Dorsolateral prefrontal cortex (tissue), 122 donors: ENCODE measurements at places on chromosomes 1 and 21.

GRCh38 chr1:198295225-198295624 lies 138.4 kb downstream of the NEK7 start:
- no peak for DNase-seq

DNA sequence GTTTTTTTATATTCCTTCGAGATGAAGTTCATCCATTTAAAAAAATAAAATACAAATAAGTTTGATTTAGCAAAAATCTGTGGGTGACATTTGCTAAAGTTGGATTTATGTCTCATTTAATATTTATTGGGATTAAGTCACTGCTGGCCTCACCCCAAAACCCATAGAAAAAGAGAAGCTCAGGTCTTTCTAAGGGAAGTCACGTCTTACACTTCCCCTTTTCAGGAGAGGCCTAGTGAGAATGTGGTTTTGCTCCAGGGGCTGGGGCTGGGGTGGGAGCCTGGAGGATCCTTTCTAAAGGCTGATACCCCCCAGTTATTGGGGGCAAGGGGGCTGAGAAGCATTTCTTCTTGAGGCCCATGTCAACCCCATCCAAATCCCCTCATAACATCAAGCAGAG lies 300.3 kb downstream of the DSCAM start:
- DNase-seq, result no peak

- no peak for DNase-seq
Observed at GRCh38 chr1:72296501-72296900, 14.2 kb upstream of the NEGR1 start.

DNA sequence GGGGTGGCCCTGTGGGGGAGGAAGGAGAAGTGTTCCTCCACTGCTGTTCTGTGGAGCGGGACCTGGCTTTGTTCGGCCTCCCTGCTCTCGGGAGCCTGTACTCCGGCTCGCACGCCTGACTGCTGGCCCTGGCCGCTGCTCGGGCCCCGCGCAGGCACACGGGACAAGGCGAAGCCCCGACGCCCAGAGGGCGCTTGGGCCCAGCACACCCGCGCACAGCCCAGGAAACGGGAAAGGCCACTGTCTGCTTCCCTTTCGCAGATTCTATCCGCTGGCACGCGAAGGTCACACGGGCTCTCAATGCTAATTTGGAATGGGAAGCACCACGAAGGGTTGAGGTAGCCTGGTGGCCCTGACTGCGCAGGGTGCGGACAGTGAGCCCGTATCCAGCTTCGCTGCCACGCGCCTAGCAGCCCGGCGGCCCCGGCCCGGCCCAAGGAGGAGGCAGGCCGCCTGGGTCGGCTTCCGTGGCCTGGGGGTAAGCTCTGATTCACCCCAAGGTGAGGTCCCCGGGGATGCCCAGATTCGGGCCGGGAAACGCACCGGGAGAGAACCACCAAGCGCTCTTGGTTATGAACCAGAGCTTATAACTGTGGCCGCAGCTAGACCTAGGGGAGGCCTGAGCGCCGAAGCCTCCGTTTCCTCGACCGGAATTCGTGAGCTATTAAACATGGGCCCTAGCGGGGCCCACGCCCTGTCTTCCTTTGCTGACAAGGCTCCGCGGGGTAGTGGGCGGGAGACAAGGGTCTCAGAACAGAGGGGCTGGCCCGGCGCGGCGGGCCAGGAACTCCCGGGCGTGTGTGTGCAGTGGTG lies 19.7 kb upstream of the TBX15 start:
- DNase-seq, result no peak

DNA sequence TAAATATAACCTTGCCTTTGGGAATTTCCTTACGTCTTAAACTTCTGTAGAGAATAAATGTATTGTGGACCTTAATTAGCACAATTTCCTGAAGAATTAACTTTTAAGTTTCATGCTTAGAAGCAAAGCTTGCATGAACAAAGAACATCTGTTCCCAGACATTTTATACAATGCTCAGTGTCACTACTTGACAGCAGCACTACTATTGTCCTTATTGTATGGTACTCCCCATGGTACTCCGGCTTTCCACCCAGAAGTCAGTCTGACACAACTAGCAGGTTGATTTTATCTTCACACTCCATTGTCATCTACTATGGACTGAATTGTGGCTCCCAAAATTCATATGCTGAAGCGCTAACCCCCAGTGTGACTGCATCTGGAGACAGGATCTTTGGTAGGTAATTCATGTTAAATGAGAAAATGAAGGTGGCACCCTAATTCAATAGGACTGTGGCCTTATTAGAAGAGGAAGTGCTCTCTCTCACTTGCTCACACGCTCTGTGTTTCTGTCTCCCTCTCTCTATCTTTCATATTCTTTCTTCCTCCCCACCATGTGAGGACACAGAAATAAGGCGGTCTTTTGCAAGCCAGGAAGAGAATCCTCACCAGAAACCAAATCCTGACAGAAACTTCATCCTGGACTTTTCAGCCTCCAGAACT lies 10.7 kb upstream of the OR2B11 start:
- DNase-seq, result no peak

- no peak for DNase-seq
Observed at GRCh38 chr1:181391301-181391900, 91.9 kb upstream of the CACNA1E start.

DNA sequence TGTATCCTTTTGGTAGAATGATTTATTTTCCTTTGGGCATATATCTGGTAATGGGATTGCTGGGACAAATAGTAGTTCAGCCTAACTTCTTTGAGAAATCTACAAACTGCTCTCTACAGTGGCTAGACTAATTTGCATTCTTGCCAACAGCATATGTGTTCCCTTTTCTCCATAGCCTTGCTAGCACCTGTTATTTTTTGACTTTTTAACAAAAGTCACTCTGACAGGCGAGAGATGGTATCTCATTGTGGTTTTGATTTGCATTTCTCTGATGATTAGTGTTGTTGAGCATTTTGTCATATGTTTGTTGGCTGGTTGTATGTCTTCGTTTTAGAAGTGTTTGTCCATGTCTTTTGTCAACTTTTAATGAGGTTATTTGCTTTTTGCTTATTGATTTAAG lies 99.8 kb downstream of the UCK2 start:
- no peak for DNase-seq

DNA sequence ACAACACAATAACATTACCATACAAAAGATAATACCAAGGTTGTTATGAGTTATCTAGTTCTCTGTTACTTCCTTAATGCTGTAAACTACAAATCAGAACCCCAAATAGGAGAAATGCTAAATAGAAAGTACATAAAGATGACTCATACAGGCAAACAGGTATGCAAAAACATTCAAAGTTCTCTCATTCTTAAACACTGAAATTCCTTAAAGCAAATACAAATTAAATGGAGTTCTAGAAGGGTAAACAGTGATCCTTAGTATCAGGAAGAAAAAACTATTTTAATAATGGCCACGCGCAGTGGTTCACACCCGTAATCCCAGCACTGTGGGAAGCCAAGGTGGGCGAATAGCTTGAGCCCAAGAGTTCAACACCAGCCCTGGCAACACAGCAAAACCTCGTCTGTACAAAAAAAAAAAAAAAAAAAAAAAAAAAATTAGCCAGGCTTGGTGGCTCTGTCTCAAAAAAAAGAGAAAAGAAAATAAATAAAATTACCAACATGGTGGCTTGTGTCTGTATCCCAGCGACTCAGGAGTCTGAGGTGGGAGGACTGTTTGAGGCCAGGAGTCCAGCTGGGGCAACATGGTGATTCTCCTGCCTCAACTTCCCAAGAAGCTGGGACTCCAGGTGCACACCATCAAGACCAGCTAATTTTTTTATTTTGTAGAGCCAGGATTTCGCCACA lies 17.5 kb downstream of the FBXO42 start:
- DNase-seq, result no peak

GRCh38 chr1:167792188-167792565 lies 70.4 kb downstream of the MPZL1 start:
- no peak for DNase-seq

DNA sequence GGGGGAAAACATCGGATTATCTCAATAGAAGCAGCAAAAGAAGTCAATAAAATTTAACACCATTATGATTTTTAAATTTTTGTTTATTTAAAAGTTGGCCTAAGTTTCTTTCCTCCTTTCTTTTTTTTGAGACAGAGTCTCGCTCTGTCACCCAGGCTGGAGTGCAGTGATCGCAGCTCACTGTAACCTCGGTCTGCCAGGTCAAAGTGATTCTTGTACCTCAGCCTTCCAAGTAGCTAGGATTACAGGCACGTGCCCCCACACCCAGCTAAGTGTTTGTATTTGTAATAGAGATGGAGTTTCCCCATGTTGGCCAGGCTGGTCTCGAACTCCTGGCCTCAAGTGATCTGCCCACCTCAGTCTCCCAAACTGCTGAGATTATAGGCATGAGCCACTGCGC lies 20.9 kb downstream of the SLC2A5 start:
- no peak for DNase-seq

- no peak for DNase-seq
Observed at GRCh38 chr1:193281894-193282293, 95.5 kb upstream of the B3GALT2 start.

DNA sequence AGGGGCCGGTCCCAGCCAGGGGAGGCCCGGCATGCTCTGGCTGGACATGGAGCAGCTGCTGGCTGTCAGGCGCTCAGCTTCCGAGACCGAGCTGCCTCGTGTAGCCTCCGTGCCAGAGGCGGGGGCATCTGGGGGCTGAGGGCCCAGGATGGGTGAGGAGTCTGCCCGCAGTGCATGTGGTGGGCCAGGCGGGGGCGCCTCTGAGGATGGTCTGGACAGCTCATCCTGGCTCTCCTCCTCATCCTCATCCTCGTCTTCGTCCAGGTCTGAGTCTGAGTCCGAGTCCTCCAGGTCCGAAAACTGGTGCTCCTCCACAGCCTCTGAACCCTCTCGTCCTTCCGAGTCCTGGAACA lies 28.9 kb upstream of the EDN2 start:
- DNase-seq, result no peak

GRCh38 chr21:35400233-35400939 lies 351.3 kb upstream of the RUNX1 start:
- no peak for DNase-seq

DNA sequence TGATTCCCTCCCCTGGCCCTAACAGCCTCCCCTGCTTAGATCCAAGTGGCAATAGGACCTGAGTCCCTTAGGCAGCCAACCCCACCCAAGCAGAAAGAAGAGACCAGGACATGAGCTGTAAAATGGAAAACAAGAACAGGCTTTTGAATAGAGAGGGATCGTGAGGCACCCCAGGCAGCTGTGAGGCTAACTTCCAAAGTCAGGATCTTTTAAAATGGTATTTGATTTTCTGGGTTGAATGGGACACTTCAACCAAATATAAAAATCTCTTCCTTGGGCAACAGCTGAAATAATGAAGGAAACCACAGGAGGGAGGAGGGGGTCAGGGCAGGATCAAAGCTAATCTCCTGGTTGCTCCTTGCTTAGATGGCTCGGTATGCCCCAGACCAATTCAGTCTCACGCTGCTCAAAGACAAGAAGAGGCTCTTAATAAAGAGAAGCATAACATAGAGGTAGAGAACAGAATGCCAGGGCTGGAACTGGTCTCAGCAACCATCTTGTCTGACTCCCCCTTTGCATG lies 28.6 kb upstream of the AVPR1B start:
- DNase-seq, result no peak

- DNase-seq, result no peak
Observed at GRCh38 chr1:4079815-4080214, 179.7 kb upstream of the C1orf174 start.

- no peak for DNase-seq
Observed at GRCh38 chr1:159978107-159978398, 24.0 kb upstream of the SLAMF9 start.

- DNase-seq, result no peak
Observed at GRCh38 chr1:227887697-227888403, 59.9 kb downstream of the WNT9A start.

DNA sequence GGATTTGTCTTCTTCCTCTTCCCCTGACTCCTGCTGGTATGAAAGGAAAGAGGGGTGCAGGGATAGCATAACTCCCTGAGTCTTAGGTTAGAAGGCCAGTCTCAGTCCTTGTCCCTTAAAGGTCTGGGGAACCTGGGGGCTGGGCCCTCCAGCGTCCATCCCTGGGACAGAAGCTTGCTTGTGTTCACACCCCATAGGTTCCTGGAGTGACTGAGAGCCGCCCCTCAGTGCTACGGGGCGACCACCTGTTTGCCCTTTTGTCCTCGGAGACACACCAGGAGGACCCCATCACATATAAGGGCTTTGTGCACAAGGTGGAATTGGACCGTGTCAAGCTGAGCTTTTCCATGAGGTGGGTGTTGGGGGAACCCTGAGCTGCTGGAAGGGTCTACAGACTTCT lies 13.1 kb downstream of the RHOC start:
- no peak for DNase-seq

GRCh38 chr1:18636596-18637508 lies 6.2 kb downstream of the PAX7 start:
- no peak for DNase-seq

- DNase-seq, result no peak
Observed at GRCh38 chr1:205907794-205908193, 35.5 kb downstream of the SLC26A9 start.

DNA sequence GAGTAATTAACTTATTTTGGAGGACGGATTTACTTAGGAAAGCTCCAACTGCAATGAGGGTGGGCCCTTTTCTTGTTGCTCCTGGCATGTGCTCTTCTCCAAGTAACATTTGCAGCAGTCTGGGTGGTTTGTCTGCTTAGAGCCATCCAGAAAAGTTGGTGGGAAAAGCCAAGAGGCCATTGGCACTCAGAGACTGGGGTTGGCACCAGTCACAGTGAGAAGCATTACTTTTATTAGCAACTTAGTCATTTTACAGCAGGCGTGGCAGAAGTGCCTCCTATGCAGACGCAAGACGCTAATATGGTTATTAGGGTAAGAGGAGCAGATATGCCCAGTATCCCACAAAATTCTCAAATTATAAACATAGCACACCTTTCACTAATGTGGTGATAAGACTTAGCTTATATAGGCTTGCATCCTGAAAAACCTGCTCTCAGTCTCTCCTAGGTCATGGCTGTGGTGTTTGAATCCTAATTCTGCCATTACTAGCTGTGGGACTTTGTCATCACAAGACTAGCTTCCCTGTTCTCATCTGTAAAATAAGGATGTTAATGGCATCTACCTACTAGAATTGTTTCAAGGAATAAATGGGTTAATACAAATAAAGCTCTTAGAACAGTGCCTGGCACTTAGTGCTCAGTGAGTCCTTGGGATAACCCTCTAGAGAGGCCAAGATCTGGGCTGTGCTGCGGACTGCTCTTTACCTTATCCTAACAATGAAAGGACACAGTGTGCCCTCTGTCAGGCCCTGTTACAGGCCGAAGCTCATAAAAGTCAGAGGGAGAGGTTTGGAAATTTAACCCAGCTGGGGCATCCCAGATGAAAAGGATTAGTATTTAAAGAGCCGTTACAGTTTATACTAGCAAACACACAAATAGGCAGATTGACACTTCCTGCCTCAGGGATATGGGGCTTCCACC lies 154.6 kb downstream of the ROR1 start:
- DNase-seq, result no peak

- no peak for DNase-seq
Observed at GRCh38 chr1:7646164-7646563, 124.9 kb upstream of the VAMP3 start.

DNA sequence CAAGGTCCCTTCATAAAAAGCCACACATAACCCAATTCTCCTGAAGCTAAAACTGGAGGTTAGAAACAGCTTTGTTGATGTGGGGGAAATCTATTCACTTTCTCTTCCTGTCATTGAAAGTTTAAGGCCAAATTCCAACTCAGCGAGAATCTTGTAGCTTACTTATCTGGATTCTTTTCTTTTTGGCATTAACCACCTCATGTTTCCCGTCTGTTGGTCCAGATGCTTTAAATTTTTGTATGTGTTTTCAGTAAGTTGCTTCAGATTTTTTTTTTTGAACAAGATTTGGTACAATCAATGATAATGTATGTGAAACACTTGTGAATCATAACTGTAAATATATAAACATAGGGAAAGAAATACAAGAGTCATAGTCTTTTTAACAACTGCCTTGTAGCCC lies 33.7 kb upstream of the NEK7 start:
- DNase-seq, result no peak

- DNase-seq, result no peak
Observed at GRCh38 chr1:209506101-209506500, 77.4 kb upstream of the CAMK1G start.
